ENCODE measurements at places on chromosomes 3 and 15.
A peak's percentile ranks its signal among the peaks of the same experiment; 100 is the strongest.

DNA sequence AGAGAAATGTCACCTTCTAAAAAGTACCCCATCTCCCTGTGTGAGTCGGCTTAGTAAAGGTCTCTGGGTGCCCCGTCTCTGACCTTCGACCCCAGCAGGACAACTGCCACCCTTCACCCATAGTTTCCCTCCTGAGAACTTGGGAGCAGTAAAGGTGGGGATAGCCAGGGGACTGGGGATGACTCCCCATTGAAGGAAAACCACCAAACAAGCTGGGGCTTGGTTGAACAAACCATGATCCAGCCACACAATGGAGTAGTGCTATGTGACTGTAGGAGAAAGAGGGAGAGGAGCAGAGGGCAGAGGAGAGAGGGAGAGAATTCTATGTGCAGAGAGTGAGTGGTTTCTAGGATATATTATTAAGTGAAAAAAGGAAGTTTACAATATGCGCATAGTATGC, 33.7 kb downstream of the IDH3A start:
- DNase-seq, result no peak

DNA sequence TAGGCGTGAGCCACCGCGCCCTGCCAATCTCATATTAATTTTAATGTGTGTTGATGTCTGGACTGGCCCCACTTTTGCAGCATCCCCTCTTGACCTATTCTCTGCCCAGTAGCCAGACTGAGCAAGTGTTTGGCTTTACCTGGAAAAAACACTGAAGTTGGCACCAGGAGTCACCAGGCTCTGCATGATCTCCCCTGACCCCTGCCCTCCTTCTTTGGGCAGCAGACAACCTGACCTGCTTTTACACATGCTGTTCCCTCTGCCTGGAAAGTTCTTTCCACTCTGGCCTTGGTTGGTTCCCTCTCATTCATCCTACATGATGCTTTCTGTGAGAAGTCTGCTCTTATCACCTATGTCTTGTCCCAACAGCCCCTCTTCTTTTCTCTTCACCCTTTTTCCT, 67.9 kb upstream of the SLC2A2 start:
- DNase-seq, result no peak

DNA sequence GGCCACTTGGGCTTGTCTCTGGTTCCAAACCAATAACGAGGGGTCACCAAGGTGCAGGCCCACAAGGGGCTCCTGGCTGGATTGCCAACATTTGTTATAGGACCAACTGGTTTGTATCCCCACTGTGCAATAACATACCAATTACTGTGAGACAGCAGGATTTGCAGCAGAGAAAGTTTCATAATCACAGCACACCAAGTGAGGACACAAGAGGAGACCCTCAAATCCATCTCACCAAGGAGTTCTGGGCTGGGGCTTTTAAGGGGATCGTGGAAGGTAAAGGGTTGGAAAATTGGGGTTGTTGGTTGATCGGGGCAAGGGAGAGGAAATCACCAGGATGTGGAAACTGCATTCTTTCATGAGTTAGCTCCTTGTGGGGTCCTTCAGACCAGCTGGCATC, 29.7 kb upstream of the LHFPL4 start:
- DNase-seq, result no peak

- no peak for DNase-seq
Measured at GRCh38 chr3:124984754-124985153, 50.2 kb upstream of the MUC13 start.

- no peak for DNase-seq
Measured at GRCh38 chr3:55797084-55797483, 310.0 kb upstream of the WNT5A start.

- peak; percentile 83 for DNase-seq
Measured at GRCh38 chr3:196660381-196661166, 21.1 kb downstream of the NRROS start.

DNA sequence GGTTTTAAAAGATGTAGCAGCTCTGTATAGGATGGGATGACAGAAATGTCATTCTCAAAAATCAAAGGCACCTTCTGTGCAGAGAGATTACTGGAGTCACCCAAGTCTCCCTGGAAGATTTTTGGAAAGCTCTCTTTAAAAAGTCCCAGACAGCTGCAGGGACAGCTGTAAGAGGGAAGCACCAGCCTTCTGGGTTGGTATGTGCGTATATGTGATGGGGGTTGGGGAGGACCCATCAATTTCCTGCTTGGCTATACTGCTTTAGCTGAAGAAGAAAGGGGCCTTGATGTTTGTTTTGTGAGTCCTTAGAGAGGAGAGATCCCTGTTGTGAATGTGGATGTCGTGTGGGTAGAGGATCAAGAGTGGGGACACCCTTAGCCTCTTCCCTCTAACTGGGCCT, 5.4 kb upstream of the SEC11A start:
- DNase-seq, result no peak

- no peak for DNase-seq
Measured at GRCh38 chr15:65819563-65819960, 27.5 kb upstream of the DENND4A start.

DNA sequence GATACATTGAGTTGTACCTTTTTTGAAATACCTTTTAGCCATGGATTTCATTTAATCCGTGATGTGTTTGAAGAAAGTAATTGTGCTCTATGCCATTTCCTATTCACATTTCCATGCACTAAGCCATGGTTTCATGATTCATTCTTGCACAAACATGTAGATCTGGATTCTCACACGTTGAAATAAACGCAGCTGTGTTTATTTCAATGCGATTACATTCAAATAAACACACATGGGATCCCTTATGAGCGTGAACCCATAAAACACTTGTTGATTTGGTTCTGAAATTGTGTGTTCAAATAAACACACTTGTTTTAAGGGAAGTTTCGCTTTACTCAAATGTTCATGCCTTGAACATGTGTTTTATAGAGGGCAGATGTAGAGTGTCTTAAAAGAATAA, 39.2 kb downstream of the BBX start:
- DNase-seq, result no peak

DNA sequence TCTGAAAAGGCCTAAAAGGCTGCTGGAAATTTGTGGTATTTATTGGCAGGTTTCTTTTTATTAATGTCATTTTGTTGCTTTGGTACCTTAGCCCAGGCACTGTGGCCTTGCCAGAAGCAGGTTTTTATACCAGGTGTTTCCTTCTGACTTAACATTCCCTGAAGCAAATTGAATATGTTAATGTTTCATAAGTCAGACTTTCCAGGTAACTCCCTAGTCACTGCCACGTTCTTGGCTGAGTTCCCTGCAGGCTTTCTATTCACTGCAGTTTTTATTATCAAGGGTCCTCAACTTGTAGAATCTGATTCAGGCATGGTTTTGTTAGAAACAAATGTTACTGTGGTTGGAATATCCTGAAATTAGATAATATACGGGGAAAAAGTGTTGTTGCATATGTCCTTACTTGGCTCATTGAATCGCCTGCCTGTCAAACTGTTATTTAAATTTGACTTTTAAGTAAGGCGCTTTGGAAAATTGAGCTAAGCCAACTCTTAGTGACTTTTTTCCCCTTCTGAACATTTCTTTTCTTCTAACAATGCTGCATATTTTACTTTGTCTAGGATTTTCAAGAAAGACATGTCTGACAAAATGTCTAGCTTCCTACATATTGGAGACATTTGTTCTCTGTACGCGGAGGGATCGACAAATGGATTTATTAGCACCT, 22.9 kb downstream of the ITPR1 start:
- DNase-seq, result no peak

DNA sequence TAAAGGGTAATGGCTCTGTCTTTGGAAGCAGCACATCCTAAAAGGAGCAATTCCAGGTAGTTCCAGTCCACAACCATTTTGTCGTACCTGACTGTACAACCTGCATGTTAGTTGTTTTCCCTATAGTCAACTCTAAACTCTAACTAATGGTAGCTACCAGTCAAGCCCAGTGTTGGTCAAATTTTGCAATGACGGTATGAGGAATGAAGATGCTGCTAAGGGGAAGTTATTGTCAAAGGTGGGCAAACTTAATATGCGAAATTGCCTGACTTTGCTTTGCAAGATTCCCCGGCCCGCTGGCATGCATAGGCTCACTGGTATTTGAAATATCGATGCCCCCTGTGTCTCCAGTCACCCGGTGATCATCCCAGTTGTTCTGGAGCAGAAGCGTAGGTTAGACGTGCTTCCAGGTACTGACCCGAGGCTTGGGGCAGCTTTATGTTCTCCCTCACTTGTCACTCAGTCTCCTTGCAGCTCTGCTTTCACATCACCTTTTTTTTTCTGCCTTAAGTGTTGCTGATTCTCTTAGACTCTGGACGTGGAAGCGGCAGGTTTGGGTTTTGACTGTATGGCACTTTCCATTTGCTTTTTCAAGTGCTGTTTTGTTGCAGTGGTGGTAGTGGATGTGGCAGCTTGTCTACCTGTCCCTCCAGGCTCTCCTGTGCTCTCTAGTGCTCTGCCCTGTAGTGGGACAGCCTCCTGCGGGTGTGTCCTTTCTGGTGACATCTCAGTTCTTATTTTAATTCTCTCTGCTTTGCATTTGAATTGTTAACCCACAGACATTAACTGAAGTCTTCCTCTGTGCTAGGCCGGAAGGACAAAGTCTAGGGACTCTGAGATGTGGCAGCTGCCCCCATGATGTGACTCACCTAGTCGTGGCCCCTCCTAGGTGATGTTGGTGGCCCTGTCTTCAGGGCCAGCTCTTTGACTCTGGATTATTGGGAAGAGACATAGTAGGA, 95.8 kb upstream of the UMPS start:
- no peak for DNase-seq

GRCh38 chr3:106176734-106177133, 307.9 kb upstream of the CBLB start:
- no peak for DNase-seq
